ENCODE measurements at places on chromosomes 13 and 19.

- DNase-seq = no peak
These were observed 20.7 kb downstream of the GAS6 start for GRCh38 chr13:113843063-113843654.

GRCh38 chr13:109951491-109951890, 165.1 kb upstream of the IRS2 start:
- no peak for DNase-seq

DNA sequence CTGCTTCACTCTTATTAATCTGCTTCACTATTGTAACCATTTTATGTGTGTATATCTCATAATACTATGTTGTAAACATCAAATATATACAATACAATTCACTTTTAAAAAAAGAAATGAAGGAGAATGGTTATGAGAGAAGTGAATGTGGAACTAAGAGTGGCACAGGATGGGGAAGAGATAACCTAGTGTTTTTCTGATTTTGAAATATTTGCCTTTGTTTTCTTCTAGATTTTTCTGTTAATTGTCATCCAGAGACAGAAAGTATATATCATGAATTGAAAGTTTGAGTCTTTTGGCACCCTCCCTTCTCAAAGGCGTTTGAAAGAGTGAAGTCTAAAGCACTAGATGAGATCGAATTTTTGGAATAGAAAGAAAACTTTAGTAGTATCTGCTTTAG, 2.8 kb downstream of the DNAJC3 start:
- DNase-seq = no peak

DNA sequence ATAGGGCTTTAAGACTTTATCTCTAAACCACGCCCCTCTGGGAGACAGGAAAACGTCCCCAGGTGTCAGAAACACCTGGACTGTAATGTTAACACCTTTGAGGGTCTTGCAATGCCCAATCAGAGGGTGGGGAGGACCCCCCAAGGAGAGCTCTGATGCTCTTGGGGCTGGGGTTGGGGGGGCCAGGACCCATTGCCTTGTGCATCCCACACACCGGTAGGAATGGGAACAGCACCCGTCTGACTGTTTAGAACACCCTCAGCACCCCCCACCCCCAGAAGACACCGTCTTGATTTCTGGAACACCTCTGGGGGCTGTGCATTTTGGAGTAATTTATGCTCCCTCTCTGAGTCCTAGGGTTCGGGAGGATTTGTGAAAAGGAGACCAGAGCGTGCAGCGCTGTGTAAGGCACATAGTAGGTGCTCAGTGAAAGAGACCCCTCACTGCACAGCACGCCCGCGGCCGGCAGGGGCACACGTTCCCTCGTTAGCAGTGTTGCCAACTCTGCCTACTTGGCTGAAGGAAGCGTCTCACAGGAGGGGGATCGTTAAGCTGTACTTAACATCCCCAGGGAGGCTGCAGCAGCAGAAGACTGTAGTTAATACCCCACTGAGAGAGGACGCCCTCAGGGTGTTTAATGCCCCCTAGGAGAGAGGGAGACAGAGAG, 2.8 kb upstream of the ERFL start:
- DNase-seq = no peak

- DNase-seq = no peak
These were observed 6.6 kb downstream of the SIRT2 start for GRCh38 chr19:38892841-38893240.

- DNase-seq = no peak
These were observed 21.8 kb downstream of the ZNF77 start for GRCh38 chr19:2922987-2923386.

- no peak for DNase-seq
These were observed 14.9 kb downstream of the SERP2 start for GRCh38 chr13:44388427-44389059.

DNA sequence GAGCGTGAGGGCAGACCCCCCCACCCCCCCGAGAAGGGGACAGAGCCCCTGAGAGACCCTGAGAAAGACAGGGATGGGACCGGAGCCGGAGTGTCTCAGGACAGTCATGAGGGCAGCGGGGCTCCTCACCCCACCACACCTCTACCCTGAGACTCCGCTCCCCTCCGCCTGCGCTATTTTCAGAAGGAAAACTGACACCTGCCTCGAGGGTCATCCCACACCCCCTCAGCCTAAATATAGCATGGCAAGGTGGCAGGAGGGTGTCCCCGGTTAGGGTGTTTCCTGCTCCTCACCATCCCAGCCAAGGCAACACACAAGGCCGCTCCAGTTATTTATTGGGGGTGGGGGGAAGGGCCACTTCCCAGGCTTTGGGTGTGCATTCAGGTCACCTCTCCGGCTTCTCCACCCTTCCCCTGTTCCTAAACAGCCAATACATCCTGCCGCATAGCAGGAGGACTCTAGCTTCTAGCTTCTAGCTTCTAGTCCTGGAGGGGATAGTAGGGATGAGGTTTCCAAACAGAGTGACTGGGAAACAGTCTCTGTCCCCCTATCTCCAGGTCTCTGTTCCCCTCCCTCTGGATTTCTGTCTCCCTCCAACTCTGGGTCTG, 1.4 kb upstream of the NTF4 start:
- DNase-seq = no peak

GRCh38 chr13:76231522-76232167, 595.5 kb downstream of the LMO7 start:
- DNase-seq = no peak

- no peak for DNase-seq
These were observed 66.1 kb upstream of the TSHZ3 start for GRCh38 chr19:31415322-31415721.

Data from Kasumi-1 (cell line).